ENCODE measurements at places on chromosomes 7 and 10. TPM values are rescaled to one million over a fixed set of nuclear protein-coding genes. Genes with fewer than 3 reads are reported as not detected.
A peak's percentile ranks its signal among the peaks of the same experiment; 100 is the strongest.

DNA sequence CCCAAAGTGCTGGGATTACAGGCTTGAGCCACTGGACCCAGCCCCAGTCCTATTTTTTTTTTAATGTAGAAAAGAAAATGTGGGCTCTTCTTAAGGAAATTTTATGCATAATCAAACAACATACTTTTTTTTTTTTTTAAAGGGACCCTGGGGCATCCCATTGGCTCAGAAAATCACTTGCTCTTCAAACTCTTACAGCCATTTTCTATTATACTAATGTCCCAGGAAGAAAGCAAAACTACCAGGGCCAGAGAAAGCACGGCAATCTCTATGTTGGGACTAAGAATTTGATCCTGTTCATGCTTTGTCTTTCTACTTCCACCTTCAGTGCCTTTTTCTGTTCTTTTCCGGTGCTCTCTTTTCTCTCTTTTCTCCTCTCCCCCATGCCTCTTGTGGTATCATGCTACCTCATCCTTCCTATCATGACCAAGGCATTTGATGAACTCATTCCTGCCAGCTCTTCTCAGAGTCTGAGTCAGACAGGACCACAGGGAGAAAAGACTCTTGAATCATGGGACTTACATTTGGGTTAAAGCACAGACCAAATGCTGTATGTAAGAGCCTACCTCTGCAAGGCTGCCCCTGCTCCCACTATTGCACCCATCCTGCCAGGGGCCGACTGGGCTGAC, 76.4 kb upstream of the CCNY start:
- no peak for DNase-seq

DNA sequence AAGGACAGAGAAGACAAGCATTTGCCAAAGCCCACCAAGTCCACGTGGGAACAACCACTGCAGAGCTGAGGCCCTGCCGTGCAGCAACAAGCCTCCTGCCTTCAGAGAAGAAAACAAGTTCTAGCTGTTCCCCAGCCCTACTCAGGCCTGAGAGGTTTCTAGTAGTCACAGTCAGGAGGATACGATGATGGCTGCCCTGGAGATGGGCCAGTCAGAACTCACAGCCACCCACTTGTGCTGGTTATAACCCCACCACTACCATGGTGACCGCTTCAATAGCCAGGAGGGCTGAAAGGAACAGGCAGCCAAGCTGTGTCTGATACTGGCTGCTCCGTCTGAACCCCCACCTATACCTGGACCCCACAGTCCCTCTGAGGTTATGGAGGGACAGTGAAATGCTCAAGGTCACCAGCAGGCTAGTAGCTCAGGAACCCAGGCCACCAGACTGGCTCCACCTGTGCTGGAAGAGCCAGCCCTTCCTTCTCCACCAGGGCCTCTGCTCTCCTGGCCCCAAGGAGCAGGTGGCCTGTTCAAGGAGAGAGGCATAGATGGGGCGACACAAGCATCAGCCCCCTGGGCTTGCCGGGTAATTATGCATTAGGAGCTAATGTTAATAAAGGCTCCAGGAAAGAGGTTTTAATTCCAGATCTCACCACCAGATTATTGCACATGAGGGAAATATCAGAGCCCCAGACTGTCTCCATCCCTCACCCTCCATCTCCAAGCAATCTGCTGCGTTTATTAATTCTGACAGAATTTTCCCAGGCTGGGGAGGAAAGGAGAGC, 125.8 kb upstream of the PCBD1 start:
- DNase-seq: no peak

- peak; percentile 70 for DNase-seq
Measured at GRCh38 chr10:43322769-43323168, 48.7 kb upstream of the FXYD4 start.

- no peak for DNase-seq
Measured at GRCh38 chr7:21193895-21194294, 234.0 kb upstream of the SP4 start.

Gene ADRB1
- not detected for total RNA-seq

GRCh38 chr7:20784388-20785156, 2.1 kb downstream of the SP8 start:
- DNase-seq: no peak

Gene RADIL
- total RNA-seq: 0.35 TPM

DNA sequence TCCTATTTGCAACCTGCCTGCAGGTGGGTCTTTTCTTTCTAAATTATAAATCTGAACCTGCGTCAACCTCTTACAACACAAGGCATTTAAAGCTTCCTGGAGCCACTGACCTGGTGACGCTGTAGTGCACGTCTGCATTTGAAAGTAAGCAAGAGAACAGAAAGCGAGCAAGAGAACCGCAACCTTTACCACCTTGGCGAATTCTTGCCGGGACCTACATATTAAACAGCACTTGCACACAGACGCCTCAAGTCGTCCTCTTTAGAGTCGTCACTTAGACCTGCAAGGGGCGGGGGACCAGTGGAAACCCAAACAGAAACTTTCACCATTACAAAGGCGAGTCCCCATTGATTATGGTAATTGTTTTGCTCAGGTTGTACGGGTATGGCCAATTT, 9.5 kb downstream of the GLI3 start:
- no peak for DNase-seq

DNA sequence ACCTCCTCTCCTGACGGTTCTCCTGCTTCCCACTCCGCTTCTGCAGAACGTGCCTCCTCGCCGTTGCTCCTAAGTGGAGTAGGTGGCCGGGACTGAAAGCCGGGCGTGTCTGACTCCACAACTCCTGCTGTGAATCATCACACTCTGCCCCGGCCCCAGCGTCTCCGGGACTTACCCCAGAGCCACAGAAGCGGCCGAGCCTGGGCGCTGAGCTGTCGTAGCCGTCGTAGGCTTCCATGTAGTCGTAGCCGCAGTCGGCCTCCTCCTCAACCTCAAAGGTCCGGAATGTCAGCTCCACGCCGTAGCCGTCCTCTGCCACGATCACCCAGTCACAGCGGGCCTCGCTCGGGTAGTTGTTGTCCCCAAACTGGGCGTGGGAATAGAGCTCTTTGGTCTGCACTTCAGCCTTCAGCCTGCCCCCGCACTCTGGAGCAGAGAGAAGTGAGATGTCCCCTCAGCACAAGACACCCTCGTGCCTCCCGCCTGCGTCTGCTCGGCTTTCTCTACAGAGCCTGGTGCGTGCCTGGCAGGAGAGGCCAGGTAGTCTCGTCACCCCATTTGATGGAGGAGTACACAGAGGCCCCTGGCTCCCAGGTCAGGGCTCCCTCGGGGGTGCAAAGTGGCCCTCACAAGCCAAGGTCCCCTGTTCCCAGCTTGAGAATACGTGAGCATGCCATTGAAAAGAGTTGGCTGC, 11.2 kb upstream of the OPALIN start:
- no peak for DNase-seq

Gene ACSM6
- not detected for total RNA-seq

- DNase-seq: no peak
Measured at GRCh38 chr10:12707461-12708185, 293.9 kb downstream of the CCDC3 start.

GRCh38 chr10:99659868-99660366, 608 bp downstream of the ENTPD7 start:
- peak; percentile 6 for DNase-seq

DNA sequence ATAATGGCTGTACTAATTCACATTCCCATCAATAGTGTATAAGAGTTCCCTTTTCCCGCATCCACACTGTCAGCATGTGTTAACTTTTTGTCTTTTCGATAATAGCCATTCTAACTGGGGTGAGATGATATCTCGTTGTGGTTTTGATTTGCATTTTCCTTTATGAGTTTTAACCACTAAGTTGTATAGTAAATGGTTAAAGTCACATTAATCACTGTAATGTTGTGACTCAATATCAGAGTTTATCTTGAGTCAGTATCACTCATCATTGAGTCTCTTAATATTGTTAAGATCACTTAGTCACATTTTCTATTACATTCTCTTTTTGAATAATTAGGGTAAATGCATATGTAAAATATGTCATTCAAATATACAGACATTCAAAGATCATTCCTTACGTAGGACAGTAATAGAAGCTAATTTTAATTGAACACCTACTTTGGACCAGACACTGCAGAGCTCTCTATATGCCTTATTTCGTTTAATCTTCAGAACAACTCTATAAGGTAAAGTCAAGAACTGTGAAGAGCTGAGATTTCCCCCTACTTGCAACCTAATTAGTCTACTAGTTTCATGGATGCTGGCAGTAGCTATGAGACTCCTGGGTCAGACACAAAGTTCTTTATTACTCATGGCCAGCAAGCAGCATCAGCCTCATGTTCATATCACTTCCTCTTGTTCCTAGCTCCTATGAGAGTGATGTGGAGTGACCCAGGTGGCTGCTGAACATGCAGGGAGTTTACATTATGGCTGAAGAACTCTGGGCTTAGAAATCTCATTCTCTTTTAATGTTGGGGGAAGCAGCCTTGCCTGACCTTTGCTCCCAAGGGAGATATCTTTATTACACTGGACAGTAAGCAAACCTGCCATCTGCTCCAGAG, 30.5 kb downstream of the CREB5 start:
- no peak for DNase-seq

Gene MTPN
- total RNA-seq: 125 TPM

Gene IFIT2
- 4.9 TPM for total RNA-seq

- DNase-seq: peak; percentile 56
Measured at GRCh38 chr7:150378115-150378852, 846 bp upstream of the ZNF775 start.

Gene CDH23
- total RNA-seq: 1.7 TPM

Gene PCDH15
- not detected for total RNA-seq

- DNase-seq: no peak
Measured at GRCh38 chr10:12351447-12351846, 2.1 kb downstream of the CAMK1D start.

GRCh38 chr7:66557214-66558200, 71.2 kb upstream of the KCTD7 start:
- no peak for DNase-seq

DNA sequence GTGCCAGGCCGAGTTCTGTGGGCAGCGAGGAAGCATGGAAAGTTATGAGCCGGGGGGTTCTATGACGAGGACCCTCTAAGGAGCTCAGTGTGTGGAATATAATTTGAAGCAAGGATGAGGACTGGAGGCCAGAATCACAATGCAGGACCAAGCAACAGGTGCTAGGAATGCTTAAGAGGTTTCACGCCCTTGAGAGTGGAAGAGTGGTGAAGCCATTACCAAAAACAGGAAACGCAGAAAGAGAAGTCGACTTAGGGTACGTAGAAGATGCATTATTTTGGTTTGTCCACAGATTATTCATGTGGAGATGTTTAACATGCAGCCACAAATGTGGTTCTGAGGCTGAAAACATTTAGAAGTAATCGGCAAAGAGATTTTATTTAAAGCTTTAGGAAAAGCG, 78.7 kb downstream of the PIP4K2A start:
- no peak for DNase-seq

Gene EBF3
- not detected for total RNA-seq

Gene TUBB8
- 0.32 TPM for total RNA-seq

DNA sequence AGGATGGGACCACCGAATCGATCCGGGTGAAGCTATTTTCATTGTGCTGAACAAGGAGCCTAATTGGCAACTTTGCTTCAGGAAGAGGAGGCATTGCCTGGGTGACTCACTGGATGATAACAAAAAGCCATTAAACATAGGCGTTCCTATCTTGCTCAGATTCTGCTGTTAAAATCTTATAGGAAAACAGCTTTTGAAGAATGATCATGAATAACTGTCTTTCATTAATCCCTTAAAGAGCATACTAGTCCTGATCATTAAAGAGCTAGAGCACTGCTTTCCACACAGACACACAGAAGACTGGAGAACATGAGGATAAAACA, 174.2 kb upstream of the IMMP2L start:
- DNase-seq: no peak

GRCh38 chr7:5287802-5288201, 5.1 kb downstream of the SLC29A4 start:
- no peak for DNase-seq

DNA sequence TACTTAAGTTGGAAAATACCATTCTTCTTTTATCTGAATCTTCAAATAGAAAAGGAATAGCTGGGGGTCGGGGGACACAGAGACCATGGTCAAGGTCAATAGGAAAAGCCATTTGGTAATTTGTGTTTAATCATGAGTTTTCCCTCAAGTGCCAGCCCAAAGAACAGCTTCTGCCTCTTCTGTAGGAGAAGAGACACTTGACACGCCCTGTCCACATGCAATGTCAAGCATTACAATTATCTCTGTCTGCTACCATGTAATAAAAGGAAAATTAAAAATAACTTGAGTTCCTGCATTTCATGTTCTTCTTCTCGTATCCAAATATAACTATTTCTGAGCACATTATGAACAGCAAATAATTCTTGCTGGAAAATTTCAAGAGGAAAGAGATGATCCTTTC, 241.7 kb downstream of the IPMK start:
- no peak for DNase-seq

Gene OPALIN
- not detected for total RNA-seq

DNA sequence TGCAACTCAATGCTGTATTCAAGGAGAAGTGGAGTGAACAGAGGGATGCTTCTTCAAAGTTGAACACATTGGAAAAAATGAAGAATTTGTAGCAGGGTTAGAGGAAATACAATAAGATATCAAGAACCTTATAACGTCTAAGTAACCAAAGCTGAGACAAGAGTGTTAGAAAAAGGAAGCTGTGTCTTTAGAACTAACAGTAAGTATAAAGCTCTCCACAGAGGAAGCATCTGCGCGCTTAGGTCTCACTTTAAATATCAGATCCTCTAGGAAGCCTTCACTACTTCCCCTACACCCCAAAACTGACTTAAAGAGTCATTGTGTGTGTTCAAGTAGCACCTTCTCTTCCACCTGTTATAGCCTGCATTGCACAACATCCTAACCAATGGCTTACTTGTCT, 43.0 kb downstream of the CH25H start:
- no peak for DNase-seq

Gene CXCL12
- total RNA-seq: 0.88 TPM

DNA sequence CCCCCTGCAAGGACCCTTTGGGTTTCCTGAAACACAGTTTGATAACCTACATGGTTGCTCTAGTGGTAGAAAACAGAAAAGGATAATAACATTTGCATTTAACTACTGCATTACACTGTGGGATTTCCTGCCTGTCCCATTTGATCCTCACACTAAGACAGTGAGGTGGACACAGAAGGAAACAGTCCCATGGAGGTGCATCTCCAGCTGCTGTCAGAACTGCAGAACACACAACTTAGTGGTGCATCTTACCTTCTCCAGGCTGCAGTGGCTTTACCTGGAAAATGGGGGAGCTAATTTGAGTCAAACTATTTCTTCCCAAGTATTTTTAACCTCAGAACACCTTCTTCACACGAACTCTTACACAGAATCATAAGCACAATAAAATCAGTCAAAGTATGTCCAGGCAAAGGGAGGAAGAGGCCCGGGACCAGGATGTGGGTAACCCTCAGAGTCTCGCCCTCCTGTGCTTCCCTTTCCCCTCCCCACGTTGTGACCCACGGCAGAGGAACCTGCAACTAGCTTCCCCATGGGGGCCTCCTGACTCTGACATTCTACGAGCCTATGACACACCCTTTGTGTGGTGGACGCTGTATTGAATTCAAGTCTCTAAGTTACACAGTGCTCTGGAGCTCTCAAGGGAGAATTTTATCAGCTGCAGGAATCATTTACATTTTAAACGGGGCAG, 33.7 kb downstream of the SCRN1 start:
- no peak for DNase-seq

GRCh38 chr7:30511973-30512662, 7.5 kb upstream of the GGCT start:
- no peak for DNase-seq

Gene ST8SIA6
- 0.10 TPM for total RNA-seq

Data from activated naive CD4-positive, alpha-beta T cell treated with anti-CD3 and anti-CD28 coated beads, Interleukin-2, amount 50 U/mL, for 72 hours (primary cell).